T follicular helper cell (primary cell): ENCODE measurements at places on chromosomes 2 and 18.

DNA sequence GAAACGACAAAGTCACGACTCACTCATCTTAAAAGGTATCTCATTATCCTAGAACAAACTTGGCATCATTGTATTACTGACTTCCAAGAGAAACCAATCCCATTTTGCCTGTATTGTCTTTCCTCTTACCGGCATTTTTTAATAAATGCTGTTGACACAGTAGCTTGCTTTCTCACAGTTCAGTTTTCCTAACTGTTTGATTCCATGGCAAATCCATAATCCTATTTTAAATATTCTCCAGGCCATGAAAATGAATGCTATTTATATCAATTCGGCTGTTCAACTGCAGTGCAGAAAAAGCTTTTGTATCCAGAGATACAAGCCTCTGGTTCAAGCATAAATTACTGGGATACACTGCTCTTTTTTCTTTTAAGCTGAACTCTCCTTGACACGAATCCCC lies 1241.9 kb downstream of the DPP10 start:
- no peak for DNase-seq

GRCh38 chr2:3212984-3213383 lies 164.6 kb downstream of the EIPR1 start:
- no peak for DNase-seq

DNA sequence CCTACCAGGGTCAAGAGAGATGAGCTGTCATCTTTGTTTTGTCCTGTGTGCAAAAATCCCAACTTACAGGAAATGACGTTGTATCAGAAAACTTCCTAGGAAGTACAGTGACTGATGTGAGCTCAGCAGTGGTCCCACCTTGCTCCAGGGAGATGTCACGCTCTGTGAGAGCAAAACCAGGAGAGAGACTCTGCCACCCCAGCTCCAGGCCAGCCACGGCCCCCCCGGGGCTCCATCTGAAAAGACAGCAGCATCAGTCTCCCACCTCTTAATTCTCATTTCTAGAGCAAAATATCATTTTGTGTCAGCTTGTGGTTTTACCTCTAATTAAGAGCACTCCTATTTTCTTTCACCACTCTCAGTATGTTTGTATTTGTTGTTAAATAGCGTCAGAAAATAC lies 57.5 kb downstream of the MYL12B start:
- no peak for DNase-seq

GRCh38 chr2:11303290-11304013 lies 41.0 kb downstream of the ROCK2 start:
- no peak for DNase-seq

DNA sequence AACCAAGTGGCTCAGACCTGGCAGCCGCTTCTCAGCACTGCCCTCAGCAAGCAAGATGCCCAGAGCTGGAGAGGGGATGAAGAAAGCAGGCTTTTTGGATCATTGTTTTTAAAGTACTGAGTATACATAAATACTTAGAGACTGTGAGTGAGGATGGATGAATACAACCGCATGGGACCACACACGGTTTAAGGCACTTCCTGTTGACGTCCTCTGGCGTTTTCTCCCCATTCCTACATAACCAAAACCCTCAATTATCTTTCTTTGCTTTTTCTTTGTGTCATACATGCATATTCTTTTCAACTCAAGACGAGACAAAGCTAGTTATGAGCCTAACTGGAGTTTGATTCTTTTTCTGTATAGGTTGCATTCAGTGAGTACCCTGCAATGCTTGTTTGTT lies 198.4 kb downstream of the GALR1 start:
- no peak for DNase-seq

GRCh38 chr18:75090336-75090735 lies 118.6 kb downstream of the PTGR3 start:
- no peak for DNase-seq

DNA sequence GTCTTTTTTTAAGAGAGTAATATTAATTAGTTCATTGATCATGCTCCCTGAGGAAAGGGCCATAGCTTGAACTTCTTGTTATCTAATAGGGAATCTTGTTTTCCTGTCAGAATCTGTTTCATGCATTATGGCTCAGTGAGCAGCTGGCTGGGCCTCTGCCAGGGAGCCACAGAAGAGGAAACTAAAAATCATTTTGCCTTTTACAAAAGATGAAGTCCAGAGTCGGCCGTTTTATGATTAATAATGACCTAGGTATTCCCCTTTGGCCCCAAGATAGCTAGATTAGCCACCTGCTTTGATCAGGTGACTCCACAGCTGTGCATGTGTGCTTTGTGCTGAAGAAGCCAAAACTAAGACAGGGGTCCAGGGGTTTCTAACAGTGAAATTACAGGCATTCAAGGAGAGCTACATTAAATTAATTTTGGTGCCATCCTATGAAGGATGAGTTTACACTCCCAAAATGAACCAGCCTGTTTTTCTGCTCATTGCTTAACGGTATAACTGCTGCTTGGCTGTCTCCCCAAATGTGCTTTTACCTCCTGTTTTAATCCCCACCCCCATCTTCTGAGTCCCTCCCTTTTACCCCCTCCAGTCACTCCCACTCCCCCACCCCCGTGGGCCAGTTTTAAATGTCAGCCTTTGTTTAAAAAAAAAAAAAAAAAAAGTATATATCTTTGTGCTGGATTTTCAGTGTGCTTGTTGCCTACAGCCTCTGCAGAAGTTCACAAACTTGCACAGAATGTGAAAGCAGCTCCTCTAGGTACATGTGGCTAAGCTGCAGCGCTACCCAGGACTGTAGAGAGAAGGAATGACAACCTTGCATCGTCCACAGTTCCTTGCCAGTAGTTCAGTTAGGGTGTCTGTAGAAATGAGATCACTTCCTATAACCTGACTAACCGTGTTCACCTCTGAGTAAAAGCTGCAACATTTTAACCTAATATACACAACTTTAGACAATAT lies 93.1 kb downstream of the CABLES1 start:
- no peak for DNase-seq

GRCh38 chr2:9702604-9703084 lies 71.8 kb upstream of the YWHAQ start:
- no peak for DNase-seq

DNA sequence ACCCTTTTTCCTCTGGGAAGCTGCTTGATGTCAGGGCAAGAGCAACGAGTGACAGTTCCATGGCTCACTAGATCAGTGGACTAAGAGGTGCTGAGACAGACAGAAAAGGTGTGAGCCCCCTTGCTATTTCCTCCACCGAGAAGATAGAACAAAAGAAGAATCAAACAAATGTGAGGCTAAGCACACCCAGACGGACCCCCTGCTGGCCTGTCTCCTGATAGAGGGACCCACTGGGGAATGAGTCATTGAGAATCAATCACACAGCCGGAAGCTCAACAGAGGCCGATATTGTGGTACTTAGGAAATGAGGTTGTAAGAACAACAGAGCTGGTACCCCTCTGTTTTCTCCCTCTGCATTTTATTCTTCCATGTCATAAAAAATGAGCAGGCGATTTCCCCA lies 89.8 kb upstream of the TEX51 start:
- no peak for DNase-seq

- DNase-seq = no peak
Measured at GRCh38 chr18:71405169-71405809, 1116.4 kb downstream of the SOCS6 start.

- DNase-seq = no peak
Measured at GRCh38 chr2:64142741-64143168, 1.5 kb downstream of the PELI1 start.

DNA sequence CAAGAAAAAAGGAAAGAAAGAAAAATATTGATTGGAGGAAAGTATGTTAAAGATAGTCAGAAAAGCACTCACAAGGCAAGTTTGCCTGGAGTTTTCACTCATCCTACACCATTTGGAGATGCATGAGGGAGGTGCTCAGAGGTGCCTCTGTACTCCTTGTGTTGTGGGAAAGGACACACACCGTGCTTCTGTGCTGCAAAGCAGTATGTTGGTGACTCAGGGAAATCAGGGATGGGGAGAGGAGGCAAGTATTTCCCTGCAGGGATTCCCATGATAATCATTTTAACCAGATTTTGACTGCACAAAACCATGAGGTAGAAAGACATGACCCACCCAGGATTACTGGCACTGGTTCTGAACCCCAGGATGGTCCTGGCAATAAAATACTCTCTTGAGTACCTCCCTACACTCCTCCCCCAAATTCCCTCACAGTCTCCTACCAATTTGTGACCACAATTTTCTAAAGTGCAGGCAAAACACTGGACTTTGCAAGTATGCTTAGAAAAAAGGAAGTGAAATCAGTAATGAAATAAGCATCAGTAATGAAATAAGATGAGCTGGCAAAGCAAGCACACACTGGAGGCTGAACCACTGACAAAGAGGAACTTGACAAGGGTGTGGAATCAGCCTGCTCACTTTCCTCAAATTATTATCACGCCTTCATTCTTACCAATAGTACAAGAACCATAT lies 155.5 kb upstream of the ACVR2A start:
- no peak for DNase-seq

- DNase-seq = no peak
Measured at GRCh38 chr18:23270986-23271680, 135.8 kb downstream of the CABLES1 start.

DNA sequence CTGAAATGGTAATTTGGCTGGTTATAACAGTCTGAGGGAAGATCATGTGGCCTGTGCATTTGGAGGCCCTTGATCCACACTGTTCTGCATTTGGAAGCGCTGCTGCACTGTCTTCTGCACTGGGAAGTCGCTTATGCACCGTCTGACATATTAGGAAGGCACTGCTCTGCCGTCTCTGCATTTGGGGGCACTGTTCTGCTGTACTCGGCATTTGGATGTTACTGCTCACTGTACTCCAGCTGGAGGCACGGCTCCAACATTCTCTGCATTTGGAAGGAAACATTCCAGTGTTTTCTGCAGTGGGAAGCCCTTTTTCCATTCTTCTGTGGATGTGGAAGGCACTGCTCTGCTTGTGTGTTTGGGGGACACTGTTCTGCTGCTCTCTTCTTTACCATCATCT lies 9.6 kb upstream of the PROM2 start:
- no peak for DNase-seq

GRCh38 chr2:163505281-163505680 lies 230.5 kb downstream of the FIGN start:
- no peak for DNase-seq

DNA sequence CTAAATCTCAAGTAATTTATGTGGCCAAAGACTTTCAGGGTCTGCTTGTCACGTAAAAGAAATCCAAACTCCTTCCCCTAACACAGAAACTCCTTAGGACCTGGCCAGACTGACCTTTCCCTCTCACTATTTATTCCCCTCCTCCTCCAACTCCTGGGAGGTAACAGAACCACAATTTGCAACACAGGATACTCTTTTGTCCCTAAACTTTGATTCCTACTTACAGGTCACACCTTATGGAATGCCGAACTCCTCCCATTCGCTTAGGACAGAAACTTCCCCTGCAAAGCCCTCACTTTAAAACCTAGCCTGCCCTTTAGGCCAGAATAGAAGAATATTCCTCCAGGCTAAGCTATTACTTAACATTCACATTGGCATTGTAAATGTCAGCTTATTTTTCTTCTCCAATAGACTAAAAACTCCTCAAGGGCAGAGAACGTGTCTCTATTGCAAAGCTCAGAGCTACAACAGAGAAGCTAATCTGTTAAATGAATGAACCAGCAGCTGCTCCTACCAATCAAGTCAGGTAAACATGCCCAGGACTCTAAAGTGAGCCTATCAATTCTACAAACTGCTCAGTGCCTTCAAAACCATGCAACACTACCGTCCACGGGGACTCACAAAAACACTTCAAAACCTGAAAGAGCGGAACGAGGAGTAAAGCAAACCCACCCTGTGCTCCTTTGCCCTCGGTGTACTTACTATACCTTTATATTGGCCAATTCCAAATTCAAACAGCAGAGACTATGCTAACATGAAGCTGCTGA lies 6.1 kb downstream of the INO80D start:
- DNase-seq = no peak

GRCh38 chr2:226310146-226310545 lies 489.5 kb downstream of the IRS1 start:
- no peak for DNase-seq

DNA sequence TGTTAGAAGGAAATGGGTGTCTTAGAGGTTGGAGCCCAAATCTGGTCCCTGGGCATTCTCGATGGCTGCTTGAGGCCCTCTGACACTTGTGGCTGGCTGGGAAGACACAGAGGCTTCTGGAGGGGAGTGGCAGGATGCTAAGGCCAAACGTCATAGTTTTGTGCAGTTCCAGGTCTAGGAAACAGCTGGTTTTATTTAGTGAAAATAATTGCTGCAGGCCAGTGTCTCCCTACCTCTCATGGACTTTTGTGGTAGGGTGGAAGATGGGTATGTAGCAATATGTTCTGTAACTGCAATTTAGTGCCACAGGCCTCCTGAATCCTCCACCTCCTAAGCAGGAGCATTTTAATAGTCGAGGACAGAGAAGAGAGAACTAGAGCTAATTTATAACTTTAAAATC lies 32.2 kb upstream of the SPRED2 start:
- no peak for DNase-seq

- no peak for DNase-seq
Measured at GRCh38 chr2:46828491-46829230, 86.9 kb downstream of the MCFD2 start.

DNA sequence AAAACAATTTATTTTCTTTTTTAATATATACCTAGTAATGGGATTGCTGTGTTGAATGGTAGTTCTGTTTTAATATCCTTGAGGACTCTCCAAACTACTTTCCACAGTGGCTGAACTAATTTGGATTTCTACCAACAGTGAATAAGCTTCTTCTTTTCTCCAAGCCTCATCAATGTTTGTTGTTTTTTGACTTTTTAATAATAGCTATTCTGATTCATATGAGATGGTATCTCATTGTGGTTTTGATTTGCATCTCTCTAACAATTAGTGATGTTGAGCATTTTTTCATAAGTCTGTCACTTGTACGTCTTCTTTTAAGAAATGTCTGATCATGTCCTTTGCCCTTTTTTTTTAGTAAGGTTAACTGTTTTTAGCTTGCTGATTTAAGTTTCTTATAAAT lies 863.3 kb downstream of the CNTNAP5 start:
- no peak for DNase-seq

GRCh38 chr2:118967124-118967880 lies 25.3 kb downstream of the MARCO start:
- no peak for DNase-seq

DNA sequence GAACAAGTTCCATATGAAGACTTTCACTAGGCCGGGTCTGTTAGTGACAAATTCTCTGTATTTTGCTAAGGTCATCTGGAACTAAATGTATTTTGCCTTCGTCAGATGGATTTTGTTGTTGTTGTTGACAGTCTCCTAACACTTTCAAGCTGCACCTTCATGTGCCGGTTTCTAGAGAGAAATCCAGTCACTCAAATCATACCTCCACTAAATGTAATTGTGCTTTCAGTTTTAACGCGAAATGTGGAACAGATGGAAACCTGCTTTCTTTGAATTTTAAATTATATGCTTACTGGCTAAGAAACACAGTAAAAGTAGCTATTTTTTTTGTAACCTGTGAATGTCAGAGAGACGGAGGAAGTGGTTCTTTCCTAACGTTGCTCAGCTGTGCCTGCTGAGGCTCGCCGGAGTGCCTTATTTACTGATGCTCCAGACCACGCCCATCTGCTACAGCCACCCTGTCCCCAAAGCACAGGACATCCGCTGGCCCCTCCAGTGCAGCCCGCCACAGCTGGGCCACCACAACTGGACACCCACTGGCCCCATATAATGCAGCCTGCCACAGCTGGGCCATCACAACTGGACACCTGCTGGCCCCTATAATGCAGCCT lies 134.7 kb downstream of the PXDN start:
- no peak for DNase-seq
